HepG2 (cell line): ENCODE measurements at places on chromosomes 2 and 18.

GRCh38 chr2:222613715-222614331 is 42.1 kb downstream of the FARSB start:
- peak; percentile 54 for DNase-seq

- no peak for DNase-seq
Measured at GRCh38 chr18:13242797-13243196, 24.2 kb downstream of the LDLRAD4 start.

- no peak for DNase-seq
Measured at GRCh38 chr18:23301972-23302371, 151.1 kb upstream of the RIOK3 start.

- no peak for DNase-seq
Measured at GRCh38 chr2:66553370-66553769, 118.4 kb downstream of the MEIS1 start.

DNA sequence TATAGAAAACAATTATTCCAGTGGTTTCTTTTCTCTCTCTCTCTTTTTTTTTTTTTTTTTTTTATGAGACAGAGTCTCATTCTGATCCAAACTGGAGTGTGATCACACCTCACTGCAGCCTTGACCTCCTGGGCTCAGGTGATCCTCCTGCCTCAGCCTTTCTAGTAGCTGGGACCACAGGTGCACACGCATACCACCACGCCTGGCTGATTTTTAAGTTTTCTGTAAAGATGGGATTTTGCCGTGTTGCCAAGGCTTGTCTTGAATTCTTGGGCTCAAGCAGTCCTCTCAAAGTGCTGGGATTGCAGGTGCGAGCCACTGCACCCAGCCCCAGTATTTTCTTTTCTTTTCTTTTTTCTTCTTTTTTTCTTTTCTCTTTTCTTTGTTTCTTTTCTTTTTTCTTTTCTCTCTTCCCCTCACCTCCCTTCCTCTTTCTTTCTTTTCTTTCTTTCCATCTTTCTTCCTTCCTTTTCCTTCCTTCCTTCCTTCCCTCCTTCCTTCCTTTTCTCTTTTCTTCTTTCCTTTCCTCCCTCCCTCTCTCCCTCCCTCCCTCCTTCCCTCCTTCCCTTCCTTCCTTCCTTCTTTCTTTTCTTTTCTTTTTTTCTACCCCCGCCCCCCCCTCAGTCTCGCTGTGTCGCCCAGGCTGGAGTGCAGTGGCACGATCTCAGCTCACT is 76.9 kb downstream of the ZNF532 start:
- DNase-seq = no peak
